Globus pallidus (tissue), 1 donor: ENCODE measurements at places on chromosomes 7 and 10.

- DNase-seq, result no peak
Measured at GRCh38 chr7:66211429-66211828, 6.3 kb downstream of the TPST1 start.

DNA sequence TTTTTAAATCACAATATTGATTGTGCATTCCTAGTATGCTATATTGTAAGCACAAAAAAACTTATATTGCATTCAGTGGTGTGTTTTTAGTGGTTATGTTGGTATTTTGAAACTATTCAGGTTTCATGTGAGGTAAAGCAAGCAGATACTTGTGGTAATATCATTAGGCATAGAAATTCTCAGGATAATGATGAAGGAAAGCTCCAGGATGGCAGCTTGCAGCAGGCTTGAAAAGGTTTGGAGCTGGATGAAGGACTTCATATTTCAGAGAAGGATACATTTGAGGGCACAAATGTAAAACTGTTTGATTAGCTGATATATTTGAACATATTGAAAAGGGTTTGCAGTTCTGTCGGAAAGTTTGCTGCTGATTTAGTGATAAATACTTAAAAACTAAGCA, 17.5 kb downstream of the TRIM24 start:
- no peak for DNase-seq

DNA sequence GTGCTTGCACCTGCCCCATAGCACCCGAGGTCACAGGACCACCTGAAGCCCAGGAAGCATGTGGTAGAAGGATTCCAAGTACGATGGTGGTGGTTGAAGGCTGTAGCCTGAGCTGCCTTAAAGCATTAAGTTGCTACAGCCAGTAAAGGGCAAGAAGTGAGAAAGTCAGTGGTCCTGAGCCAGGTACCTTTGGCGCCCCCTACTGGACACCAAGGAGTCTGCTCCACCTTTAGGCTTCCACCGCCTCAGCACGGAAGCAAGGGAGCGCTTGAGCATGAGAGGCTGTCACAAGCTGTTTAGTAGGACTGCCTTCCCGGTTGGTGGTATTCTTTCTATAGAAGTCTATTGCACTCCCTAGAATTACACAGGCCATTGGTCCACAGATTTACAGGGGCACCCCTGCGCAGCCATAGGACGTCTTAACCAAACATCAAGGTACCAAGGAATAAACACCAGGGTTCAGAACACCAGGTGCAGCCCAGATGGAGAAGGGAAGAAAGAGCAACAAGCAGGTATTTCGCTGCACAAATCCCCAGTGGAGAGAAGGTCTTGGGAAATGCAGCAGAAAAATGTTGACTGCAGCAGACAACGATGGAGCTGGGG, 2.2 kb downstream of the CRTAC1 start:
- DNase-seq, result peak; percentile 74

DNA sequence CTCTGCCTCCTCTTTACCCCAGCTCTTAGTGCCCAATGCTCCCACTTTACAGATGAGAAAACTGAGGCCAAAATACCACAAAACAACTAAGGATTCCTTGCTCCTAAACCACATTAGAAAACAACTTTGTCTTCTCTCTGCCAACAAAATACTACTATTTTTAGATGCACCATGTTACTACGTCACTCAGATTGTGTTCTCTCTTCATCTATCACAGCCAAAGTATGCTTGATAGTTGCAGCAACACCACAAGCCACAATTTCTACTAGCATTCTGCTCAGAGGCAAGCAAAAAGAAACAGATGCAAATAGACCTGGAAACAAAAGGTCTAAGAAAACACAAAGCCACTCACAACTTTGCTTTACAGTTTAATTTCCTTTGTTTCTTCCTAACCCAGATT, 3.3 kb upstream of the PDE1C start:
- DNase-seq, result peak; percentile 28

DNA sequence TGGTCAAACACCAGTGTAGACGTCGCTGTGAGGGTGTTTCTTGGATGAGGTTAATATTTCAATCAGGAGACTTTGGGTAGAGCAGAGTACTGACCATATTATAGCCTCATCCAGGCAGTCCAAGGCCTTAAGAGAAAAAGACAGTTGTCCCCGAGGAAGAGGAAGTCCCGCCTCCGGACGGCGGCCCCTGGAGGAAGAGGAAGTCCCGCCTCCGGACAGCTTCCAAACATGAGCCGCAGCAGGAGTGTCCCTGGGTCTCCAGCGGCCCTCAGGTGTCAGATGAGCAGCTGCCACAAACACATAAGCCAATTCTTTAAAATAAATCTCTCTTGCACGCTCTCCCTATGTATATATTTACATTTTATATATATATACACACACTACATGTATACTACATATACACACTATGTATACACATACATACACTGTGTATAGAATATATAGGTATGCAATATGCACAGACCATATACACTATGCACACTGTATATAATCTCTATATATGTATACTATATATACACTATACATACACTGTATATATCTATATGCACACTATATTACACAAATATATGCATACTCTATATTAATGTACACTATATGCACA, 37.5 kb downstream of the PWWP2B start:
- no peak for DNase-seq

GRCh38 chr7:155790666-155791065, 21.6 kb downstream of the SHH start:
- DNase-seq, result no peak

DNA sequence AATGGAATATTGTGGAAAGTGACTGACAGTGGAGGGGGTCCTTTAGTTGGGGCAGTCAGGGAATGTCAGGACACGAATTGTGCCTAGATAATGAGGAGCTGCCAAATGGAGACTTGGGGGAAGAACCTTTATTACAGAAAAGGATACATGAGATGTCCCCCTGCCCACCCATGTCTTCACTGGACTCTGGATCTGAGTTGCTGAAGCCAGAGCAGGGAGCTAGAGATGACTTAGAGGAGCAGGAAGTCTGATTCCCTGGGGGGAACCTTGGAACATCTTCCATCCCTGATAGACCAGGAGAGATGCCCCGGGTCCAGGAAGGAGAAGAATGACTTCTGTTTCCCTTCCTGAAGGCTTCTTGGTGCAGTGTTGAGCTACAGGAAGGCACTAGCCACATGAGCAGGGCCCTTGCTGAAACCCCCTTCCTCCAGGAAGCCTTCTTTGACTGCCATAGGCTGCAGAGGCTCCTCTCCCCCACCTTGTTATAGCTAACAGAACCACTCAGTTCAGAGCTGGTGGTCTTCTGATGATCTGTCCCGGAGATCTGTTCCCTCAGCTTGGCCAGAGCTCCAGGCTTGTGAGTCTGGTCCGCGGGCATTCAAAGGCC, 747 bp upstream of the NEURL1 start:
- no peak for DNase-seq
